Left ventricle myocardium inferior (tissue), 1 donor: ENCODE measurements at places on chromosomes 5 and 9. TPM values are rescaled to one million over a fixed set of nuclear protein-coding genes. Genes with fewer than 3 reads are reported as not detected.

- DNase-seq, result no peak
- H3K4me1 ChIP-seq, result peaks cover 11% of the 10 kb centered on the region
- H3K36me3 ChIP-seq, result no peaks in the 10 kb centered on the region
- no peaks in the 10 kb centered on the region for H3K27me3 ChIP-seq
- no peak overlapping the region for H3K4me3 ChIP-seq
- H3K27ac ChIP-seq, result no peak overlapping the region
Observed at GRCh38 chr5:169115461-169116124, 185.3 kb downstream of the SLIT3 start.

DNA sequence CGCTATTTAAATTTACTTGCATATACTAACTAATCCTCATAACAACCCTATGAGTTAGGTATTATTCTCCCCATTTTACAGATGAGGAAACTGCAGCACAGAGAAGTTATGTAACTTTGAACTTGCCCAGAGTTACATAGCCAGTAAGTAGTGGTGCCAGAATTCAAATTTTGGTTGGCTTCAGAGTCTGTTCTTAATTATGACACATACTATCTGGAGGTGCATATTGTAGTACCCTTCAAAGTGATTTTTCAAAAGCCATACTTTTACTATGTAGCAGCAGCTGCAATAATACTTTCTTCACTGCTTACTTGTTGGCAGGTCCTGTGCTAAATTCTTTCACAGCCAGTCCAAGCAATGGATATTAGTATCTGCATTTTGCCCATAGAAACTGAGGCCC, 16.4 kb downstream of the MAN2A1 start:
- no peak overlapping the region for H3K4me3 ChIP-seq
- DNase-seq, result no peak
- no peaks in the 10 kb centered on the region for H3K27me3 ChIP-seq
- no peak overlapping the region for H3K27ac ChIP-seq

GRCh38 chr9:23731353-23731752, 94.7 kb downstream of the ELAVL2 start:
- H3K36me3 ChIP-seq, result no peaks in the 10 kb centered on the region
- H3K27me3 ChIP-seq, result no peaks in the 10 kb centered on the region
- no peaks in the 10 kb centered on the region for H3K4me1 ChIP-seq
- no peak for DNase-seq
- H3K27ac ChIP-seq, result no peak overlapping the region

- H3K4me1 ChIP-seq, result no peaks in the 10 kb centered on the region
- H3K27me3 ChIP-seq, result no peaks in the 10 kb centered on the region
- no peak for DNase-seq
- no peak overlapping the region for H3K4me3 ChIP-seq
Observed at GRCh38 chr5:13660072-13660471, 284.4 kb downstream of the DNAH5 start.

- H3K27me3 ChIP-seq, result peaks cover 7% of the 10 kb centered on the region
- H3K36me3 ChIP-seq, result no peaks in the 10 kb centered on the region
- H3K27ac ChIP-seq, result no peak overlapping the region
- H3K4me1 ChIP-seq, result no peaks in the 10 kb centered on the region
Observed at GRCh38 chr5:146744068-146744745, 134.3 kb downstream of the PPP2R2B start.

GRCh38 chr9:120846251-120846889, 3.6 kb upstream of the PSMD5 start:
- no peaks in the 10 kb centered on the region for H3K27me3 ChIP-seq
- no peak for DNase-seq
- H3K4me3 ChIP-seq, result no peak overlapping the region
- H3K4me1 ChIP-seq, result peaks cover 49% of the 10 kb centered on the region
- no peak overlapping the region for H3K27ac ChIP-seq

DNA sequence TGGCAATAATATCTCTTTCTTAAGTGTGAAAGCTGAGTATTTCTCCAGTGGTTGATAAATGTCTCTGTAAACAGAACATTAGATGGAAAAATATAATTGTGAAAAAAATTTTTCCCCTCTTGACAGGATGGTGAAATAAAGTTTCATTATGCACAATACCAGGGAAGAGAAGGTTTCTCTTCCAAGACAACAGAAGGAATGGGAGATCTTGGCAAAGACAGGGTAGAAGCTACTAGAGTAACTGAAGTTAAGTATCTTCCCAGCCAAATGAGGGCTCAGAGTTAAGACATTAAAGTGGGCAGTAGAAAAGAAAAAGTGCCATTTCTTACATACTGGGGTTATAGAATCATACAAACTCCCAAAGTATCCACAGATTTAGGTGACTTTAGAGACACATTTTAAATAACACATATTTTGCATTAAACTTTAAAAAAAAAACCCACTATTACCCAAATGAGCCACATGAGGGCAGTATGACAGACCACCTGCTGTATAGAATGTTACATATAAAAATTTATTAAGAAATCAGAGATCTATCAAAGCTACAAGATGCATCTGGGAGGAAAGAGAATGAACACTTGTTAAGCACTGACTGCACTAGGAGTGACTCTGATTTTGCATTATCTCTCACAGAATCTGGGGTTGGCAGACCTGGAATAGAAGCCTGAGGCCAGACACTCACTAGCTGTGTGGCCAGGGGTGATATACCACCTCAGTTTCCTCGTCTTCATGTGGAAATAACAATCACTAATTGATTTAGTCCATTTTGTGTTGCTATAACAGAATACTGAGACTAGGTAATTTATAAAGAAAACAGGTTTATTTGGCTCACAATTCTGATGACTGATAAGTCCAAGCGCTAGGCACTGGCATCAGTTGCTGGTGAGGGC, 98.5 kb downstream of the ARSB start:
- no peak overlapping the region for H3K27ac ChIP-seq
- H3K27me3 ChIP-seq, result no peaks in the 10 kb centered on the region
- no peak for DNase-seq
- no peaks in the 10 kb centered on the region for H3K36me3 ChIP-seq

GRCh38 chr5:10812218-10812617, 51.2 kb upstream of the DAP start:
- no peak overlapping the region for H3K4me3 ChIP-seq
- H3K4me1 ChIP-seq, result peaks cover 9% of the 10 kb centered on the region
- no peak overlapping the region for H3K27ac ChIP-seq
- H3K36me3 ChIP-seq, result no peaks in the 10 kb centered on the region
- no peak for DNase-seq

PCDHB5 gene
- 2.3 TPM for total RNA-seq

RNF180 gene
- total RNA-seq, result 12.9 TPM
